Activated naive CD8-positive, alpha-beta T cell treated with anti-CD3 and anti-CD28 coated beads, Interleukin-2, amount 50 U/mL, for 16 hours (primary cell): ENCODE measurements at places on chromosomes 5 and 9.

DNA sequence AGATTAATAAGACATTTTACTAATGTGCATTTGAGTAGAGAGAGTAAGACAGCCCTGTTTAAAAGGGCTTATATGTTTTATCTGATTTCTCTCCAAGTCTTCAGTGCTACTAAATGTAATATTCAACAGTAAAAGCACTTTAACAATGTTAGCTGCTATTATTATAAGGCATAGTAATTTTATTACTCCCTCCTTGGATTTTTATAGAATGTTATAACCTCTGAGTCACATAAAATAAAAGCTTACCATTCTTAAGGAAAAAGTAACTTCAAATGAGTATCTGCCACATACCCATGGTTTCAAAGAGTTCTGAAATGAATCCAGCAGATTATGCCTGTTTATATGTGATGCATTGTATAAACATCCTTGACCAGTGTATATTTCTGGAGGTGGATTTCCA is 19.0 kb downstream of the SPDL1 start:
- DNase-seq: no peak

- no peak for DNase-seq
Observed at GRCh38 chr9:676780-677438, 164.6 kb upstream of the DMRT1 start.

DNA sequence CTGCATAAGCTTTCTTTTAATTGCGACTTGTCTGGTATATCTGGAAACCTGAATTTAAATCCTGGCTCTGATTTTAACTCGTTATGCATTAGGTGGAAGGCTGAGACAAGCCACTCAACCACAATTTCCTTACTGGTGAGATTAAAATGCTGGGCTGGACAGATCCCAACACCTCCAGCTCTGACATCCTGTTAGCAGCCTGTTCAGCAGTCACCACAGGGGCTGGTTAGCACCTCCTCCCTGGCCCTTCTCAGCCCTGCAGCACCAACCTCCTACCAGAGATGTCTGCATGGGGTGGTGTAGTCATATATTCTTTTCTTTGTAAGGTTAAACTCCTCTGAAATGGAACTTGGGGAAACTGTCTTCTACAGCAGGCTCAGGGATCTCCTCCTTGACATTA is 156.5 kb upstream of the NFIL3 start:
- DNase-seq: no peak

DNA sequence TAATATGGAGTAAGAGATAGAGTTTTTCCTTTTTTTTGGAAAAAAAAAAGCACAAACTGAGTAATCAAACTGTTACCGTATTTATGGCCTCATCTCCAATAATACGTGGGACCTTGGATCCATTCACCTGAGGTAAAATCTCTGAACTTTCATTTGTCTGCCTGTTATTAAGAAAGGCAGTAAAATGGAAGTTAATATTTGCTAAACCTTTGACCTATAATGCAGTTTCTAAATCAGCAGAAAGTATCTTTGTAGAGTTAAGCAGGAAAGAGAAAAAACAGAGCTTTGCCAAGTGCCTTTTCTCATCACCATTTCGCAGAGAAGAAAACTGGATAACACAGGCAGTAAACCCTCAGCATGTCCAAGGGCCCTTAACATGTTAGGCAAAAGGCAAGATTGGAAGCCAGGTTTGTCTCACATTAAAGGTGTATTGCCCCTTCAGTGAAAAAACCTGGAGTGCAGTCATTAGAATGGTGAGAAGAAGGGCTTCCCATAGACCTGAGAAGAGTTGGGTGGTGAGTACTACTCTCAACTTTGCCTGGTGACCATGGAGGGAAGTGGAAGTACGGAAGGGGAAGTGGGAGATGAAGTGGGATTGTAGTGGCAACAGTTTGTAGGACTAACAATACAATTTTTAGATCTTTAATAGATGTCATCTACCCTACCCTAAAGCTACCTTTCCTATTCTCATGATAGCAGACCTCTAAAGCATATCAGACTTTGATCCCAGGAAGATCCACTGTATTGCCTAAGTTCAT is 65.4 kb upstream of the GRAMD2B start:
- no peak for DNase-seq

DNA sequence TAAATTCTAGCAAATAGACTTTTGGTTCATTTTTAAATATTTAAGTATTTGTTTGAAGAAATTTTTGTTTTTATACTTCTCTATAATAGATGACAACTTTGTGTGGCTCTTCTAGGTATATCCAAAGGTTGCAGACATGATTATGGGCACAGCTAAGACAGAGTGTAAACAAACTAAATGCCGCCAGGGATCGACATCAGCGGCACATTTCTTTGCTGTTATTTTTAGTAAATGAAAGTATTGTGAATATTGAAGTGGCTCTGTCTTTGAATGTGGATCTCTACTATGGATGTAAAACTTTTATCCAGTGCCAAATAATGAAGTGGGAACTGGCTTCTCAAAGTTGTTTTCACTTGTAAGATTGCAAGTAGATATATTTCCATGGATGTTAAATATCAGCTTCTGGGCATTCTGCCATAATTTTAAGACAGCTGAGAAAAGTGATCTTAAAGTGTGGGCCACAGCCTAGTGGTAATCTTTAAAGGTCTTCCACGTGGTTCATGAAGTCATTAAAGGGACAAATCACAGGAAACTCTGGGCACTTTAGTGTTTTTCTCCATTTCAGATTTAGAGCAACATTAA is 589.9 kb downstream of the ZNF608 start:
- no peak for DNase-seq

- no peak for DNase-seq
Observed at GRCh38 chr9:71891557-71892189, 19.3 kb downstream of the ABHD17B start.

- no peak for DNase-seq
Observed at GRCh38 chr9:80066931-80067330, 495.2 kb downstream of the TLE4 start.

DNA sequence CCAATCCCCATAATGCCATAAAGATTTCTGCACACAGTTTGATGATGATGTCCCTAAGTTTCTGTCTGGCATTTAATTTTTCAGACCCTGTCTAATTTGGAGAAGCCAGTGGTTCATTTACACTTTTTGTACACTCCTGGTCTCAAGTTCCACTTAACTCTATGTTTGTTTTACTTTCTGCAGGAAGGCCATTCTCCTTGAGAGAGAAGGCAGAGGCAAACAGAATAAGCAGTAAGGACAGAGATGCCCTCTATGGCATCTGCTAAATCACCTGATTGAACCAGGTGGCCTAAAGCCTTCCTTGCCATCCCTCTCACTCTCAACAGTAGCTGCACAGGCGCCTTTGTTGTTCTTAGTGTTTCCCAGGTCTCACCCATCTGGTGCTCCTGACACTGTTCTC is 86.1 kb upstream of the LRRTM2 start:
- no peak for DNase-seq

- DNase-seq: no peak
Observed at GRCh38 chr5:172902497-172903472, 56.4 kb upstream of the RPL26L1 start.

GRCh38 chr9:137672907-137673791 is 54.3 kb downstream of the EHMT1 start:
- DNase-seq: no peak

DNA sequence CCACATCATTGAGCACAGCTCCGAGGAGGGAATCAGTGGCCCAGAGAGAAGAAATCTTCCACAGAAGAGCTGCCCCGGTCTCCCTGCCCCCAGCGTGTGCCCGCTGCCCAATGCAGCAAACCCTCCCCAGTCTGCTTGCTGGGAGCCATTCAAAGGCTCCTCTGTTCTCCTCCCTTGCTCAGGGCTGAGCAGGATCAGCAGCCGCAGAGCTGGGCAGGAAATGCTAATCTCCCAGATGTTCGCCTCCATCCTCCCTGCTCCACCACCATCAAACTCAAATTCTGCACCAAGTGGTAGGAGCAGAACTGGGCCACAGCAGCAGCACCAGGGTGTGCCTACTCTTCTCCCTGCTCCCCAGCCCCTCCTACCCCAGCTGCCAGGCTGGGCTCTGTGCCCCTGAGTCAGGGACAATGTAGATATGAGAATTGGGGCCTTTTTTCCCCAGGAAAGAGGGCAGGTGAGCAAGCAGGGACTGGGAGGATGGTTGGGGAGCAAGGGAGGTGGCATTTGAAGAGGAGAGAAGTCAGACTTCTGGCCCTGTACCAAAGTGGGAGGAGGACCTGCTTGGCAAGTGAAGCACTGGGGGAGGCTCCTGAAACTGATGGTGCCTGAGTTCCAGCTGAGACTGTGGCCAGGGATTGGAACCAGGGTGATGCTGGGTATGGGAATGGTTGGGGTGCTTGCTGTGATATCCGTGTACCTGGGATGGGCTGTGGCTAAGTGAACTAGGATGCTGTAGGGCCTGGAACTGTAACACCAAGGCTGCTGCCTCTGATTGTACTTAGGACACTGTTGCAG is 1.9 kb upstream of the PCDH1 start:
- DNase-seq: no peak

- DNase-seq: no peak
Observed at GRCh38 chr9:8486095-8486494, 686.5 kb upstream of the DMAC1 start.
